ENCODE measurements at places on chromosomes 4 and X.

DNA sequence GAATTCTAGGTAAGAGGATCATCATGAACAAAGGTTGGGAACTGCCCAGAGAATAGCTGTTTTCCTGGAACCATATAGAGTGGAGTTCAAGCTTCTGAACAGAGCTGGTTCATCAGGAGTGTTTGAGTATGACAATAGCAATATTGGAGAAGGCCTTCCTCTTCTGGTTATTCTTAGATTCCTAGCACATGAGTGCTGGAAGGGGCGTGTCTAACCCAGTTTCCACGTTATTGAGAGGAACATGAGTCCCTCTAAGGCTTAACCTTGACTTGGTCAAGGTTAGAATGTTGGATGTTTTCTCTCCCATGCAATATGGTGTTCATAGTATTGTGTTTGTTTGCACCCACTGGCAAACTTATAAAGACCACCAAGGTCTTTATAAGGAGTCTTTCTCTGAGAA, 101.3 kb downstream of the TSPAN7 start:
- no peak for DNase-seq

DNA sequence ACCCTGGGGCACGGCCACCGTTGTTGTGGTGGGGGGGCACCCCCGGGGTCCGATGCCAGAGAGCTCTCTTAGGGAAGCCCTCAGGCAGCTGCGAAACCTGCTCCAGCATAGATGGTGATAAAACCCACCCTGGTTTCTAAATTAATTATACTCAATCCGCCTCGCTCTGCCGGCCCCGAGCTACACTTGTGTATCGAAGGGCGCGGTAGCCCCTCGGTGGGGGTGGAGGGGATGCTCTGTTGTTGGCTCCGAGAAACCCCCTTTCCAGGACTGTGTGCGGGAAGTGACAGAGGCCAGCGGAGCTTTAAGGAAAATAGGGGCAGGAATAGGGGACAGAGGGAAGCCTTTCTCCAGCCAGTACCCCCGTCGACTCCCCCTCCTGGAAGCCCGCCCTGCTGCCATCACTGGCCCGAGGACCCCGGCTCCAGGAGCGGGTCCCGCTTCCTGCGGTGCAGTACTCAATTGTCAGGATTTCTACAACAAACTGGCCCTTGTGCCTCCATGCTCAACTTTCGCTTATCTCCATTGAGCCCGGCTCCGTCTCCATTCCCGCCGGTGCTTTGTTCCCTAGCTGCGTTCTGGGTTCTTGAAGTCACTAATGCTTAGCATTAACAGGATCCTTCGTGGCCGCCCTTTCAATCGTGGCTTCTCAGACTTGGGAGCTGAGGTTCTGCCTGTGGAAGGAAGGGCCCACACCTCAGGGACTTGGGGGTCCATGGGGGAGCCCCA, 408.2 kb downstream of the BCOR start:
- no peak for DNase-seq

DNA sequence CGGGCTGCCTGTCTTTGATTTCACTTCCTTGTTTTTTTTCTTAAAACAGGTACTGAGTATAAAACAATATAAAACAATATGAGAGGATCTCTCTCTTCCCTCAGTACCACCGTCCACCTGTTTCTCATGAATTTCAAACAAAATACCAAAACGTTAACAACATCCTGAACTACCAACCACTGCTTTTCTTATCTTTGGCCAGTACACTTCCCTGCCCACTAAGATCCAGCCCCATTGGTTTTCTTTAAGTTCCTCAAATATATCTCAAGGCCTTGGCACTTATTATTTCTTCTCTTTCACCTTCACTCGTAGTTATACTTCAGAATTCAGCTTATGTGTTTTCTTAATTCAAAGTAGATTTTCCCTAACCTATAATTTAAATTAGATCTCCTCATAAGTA, 370.2 kb upstream of the GRIA3 start:
- DNase-seq: no peak

DNA sequence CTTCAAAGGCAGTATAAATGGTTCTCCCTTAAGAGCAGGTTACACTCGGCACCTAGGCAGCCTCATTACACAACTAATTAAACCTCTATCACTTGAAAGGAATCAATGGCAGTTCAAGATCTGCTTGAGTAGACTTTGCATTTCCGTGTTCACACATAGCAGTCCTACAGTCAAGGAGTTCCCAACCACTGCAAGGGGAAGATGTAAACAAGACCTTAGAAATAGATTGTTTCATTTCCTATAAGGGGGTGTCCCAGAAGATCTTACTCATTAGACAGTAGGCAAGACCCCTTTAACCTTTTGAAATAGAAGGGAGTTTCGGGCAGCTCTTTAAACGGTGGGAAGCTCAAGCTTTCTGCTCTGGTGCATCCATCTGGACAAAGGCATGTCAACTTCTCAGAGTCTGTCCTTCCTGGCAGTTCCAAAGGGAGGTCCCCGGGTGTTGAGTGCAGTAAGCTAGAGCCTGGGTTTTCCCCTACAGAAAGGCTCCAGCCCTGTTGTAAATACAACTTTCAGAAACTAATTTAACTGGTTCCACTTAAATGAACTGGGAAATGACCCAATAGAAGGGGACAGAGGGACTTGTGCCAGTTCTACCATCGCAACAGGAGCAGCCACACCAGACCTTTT, 150.8 kb downstream of the RBMX2 start:
- no peak for DNase-seq

- no peak for DNase-seq
Measured at GRCh38 chrX:9071031-9071650, 37.2 kb upstream of the FAM9B start.

GRCh38 chr4:108333353-108333942, 164.7 kb upstream of the LEF1 start:
- no peak for DNase-seq

DNA sequence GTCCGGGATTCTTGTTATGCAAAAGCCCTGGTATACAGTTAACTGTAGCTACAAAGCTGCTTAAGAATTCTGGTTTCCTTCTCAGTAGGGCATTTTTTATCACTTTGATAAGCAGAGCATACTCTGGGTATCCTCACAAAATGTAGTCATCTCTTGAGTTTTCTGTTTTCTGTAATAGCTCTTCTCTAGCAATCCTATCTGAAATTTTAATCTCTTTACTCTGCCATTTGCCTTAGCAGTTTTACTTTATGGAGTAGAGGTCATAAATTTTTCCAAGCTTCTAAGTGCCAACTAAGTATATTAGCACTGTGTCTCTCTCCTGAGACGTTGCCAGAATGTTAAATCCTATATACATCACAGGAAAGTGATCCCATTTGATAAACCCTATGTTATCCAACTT, 28.0 kb upstream of the BANK1 start:
- no peak for DNase-seq

DNA sequence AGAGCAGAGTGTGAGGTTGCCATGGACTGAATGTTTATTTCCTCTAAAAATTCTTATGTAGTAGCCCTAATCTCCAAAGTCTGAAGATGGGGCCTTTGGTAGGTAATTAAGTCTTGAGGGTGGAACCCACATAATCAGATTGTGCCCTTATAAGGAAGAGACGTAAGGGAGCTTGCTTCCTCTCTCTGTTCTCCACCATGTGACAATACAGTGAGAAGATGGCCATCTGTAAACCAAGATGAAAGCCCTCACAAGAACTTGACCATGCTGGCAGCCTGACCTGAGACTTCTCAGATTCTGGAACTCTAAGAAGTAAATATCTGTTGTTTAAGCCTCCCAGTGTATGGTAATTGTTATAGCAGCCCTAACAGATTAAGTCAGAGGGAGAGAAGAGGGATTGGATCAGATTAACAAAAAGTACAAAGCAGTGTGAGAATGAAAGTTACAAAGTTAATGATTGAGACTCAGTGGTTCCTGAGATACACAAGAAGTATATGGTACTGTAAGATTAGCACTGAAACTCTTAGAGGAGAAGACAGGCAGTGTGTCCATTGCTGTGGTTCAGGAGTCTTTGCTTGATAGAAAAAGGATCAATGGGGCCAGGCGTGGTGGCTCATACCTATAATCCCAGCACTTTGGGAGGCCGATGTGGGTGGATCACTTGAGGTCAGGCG, 82.5 kb upstream of the GC start:
- no peak for DNase-seq

GRCh38 chrX:123871309-123871708, 11.5 kb downstream of the XIAP start:
- DNase-seq: no peak

DNA sequence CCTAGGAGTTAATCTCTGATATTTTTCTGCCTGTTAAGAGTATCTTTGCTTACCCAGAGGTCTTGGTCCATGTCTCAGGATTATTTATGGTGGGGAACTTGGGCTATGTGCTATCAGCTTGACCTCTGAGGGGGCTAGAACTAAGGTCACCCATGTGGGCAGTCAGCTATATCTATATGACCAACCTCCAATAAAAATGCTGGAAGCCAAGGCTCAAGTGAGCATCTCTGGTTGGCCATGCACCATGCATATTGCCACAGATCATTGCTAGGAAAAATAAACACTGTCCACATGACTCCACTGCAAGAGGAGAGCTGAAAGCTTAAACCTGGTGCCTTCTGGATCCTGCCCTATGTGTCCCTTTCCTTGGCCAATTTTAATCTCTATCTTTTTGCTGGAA, 196.5 kb upstream of the SLC7A11 start:
- DNase-seq: peak; percentile 52

GRCh38 chrX:138745196-138745595, 33.7 kb upstream of the FGF13 start:
- peak; percentile 33 for DNase-seq

DNA sequence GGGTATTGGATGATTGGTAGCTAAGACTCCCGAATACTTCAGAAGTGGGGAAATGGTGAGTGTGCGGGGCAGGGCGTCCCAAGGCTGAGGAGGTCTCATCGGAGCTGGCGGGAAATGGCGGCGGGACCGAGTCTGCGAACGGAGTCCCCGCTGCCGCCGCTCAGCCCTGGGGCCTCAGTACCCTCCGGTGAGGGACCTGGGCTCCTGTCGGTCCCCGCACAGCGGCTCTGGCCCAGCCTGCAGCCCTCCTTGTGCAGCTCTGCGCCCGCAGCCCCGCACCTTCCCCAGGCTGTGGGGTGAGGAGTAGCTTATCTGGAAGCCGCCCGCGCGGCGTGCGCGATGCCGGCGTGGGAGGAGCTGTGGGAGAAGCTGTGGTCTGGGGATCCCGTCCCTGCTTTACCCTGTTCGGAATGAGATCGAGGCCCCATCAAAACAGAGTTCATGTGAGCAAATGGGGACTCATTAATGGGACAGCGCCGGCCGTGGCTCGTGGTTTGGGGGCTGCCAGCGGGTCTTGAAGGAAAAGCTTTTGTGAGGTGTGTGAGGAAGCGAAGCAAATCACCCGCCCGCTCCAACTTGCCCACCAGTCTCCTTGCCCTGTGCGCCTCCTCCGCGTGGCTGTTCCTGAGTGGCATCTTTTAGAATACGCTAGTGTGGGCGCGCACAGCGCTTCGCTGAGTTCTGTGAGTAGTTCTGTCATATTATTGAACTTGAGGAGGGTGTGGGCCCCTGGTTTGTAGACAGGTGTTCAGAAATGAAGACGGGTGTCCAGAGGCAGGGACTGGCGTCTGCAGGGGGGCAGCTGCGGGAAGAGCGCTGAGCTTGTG, 531 bp downstream of the ZNF141 start:
- peak; percentile 34 for DNase-seq

GRCh38 chr4:153564630-153565525, 98.7 kb downstream of the TMEM131L start:
- DNase-seq: peak; percentile 18

All from fibroblast of gingiva (primary cell).